ENCODE measurements at places on chromosomes 4 and X.

- H3K36me3 ChIP-seq: no peaks in the 10 kb centered on the region
- H3K4me3 ChIP-seq: no peak overlapping the region
- H3K27ac ChIP-seq: peak overlapping the region; percentile 36
- peaks cover 4% of the 10 kb centered on the region for H3K4me1 ChIP-seq
- no peak for DNase-seq
Measured at GRCh38 chr4:157655096-157655809, 434.7 kb downstream of the GRIA2 start.

DNA sequence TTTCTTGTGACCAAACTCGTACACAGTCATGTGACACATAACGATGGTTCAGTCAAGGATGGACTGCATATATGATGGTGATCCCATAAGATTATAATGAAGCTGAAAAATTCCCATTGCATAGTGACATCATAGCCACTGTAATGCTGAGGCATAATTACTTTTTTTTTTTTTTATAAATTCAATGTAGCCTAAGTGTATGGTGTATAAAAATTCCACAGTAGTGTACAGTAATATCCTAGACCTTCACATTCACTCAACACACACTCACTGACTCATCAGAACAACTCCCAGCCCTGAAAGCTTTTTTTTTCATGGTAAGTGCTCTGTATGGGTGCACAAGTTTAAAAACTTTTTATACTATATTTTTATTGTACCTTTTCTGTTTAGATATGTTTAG is 105.0 kb downstream of the AREG start:
- H3K27ac ChIP-seq: no peak overlapping the region
- DNase-seq: no peak
- H3K27me3 ChIP-seq: no peaks in the 10 kb centered on the region
- no peaks in the 10 kb centered on the region for H3K36me3 ChIP-seq

GRCh38 chr4:139515531-139515958 is 40.5 kb downstream of the SETD7 start:
- H3K27ac ChIP-seq: no peak overlapping the region
- H3K4me3 ChIP-seq: no peak overlapping the region
- H3K4me1 ChIP-seq: no peaks in the 10 kb centered on the region
- DNase-seq: no peak
- peaks cover 13% of the 10 kb centered on the region for H3K36me3 ChIP-seq

DNA sequence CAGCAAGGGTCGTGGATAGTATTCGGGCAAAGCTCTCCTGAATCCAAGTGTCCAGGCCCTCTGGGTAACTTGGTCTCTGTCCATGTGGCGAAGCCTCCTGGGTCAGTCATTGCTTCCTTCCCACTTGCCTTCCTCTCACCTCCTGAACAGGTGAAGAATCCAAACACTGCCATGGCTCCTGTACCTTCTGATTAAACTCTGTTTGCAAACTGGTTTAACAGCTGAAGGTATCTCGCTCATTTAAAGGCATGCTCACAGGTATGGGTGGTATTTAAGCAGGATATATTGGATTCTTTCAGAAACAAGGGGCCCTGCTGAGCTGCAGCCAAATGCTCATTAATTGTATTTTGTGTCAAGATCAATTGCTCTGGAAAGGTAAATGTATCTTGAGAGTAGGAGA is 28.2 kb downstream of the FHDC1 start:
- no peaks in the 10 kb centered on the region for H3K4me1 ChIP-seq
- no peaks in the 10 kb centered on the region for H3K36me3 ChIP-seq
- H3K27ac ChIP-seq: no peak overlapping the region
- no peak for DNase-seq
- no peaks in the 10 kb centered on the region for H3K27me3 ChIP-seq

DNA sequence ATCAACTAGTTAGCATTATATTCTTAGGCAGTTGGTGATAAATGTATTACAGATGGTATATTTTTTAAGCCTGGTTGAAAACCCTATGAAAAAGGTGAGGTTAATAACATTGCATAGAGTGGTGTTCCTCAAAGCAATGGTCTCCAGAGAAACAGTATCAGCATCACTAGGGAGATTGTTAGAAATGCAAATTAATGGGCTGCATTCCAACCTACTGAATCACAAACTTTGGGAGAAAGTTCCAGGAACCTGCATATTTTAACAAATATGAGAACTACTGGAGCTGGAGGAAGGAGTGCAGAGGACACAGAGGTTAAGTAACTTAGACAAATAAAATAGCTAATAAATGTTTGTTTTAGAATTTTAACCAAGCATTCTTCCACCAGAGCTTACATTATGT is 166.9 kb upstream of the PCDH10 start:
- no peaks in the 10 kb centered on the region for H3K36me3 ChIP-seq
- no peak for DNase-seq
- no peaks in the 10 kb centered on the region for H3K4me1 ChIP-seq
- no peak overlapping the region for H3K27ac ChIP-seq

DNA sequence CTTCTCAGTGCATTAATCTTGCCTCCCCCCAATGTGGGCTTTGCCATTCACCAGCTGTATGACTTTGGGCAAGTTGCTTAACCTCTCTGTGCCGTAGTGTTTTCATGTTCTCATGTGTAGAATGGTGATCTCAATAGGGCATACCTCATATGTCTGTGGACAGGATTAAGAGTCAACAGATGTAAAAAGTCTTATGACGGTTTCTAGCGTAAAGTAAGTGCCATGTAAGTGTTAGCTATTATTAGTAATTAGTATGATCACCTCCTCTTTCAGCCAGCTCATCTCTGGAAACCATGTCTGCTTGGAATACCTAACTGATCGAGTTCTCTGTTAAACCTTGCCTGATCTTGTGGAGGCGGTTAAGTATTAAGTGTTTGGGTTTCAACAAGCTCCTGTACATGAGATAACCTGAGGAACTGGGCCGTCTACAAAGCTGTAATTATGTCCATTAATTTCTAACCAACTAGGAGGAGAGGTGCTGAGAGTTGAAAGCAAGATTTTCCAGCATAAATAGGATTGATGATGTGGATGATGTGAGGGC is 66.3 kb downstream of the TSC22D3 start:
- H3K4me1 ChIP-seq: peaks cover 1% of the 10 kb centered on the region
- H3K27ac ChIP-seq: no peak overlapping the region
- H3K4me3 ChIP-seq: no peak overlapping the region
- no peak for DNase-seq

DNA sequence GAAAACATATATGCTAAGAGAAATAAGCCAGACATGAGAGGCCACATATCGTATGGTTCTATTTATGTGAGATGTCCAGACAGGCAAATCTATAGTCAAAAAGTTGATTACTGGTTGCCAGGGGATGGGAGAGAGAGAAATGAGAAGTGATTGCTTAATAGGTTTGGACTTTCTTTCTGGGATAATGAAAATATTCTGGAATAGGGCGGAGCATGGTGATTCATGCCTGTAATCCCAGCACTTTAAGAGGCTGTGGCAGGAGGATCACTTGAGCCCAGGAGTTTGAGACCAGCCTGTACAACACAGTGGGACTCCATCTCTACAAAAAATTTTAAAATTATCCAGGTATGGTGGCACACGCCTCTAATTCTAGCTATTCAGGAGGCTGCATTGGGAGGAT is 22.4 kb downstream of the RBM47 start:
- no peak overlapping the region for H3K4me3 ChIP-seq
- no peak overlapping the region for H3K27ac ChIP-seq
- H3K4me1 ChIP-seq: no peaks in the 10 kb centered on the region
- H3K36me3 ChIP-seq: no peaks in the 10 kb centered on the region
- no peaks in the 10 kb centered on the region for H3K27me3 ChIP-seq

DNA sequence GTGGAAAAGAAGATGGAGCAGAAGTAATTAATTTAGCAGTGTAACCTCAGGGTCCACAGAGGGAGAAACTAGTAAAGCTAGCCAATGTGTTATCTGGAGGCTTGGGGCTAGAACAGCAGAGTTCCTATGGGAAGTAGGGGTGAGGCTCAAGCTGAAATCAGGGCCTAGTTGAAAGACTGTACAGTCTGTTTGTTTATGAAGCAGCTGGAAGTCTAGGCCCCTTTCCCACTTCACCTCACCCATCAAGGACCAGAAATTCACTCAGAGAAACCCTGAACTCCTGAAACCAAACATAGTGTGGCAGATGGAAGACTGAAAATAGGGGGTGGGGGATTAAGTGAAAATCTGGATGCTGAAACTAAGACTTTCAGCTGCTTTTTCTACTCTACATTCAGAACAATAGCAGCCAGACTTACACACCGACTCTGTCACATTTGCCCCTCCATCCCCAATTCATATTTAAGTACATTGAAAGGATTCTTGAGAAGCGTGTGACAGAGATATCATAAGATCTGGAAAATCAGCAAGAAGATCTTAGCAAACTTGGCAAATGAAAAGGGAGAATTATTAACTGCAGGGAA is 32.6 kb upstream of the FAM241A start:
- no peak overlapping the region for H3K27ac ChIP-seq
- H3K4me3 ChIP-seq: no peak overlapping the region
- no peaks in the 10 kb centered on the region for H3K4me1 ChIP-seq
- no peaks in the 10 kb centered on the region for H3K36me3 ChIP-seq

DNA sequence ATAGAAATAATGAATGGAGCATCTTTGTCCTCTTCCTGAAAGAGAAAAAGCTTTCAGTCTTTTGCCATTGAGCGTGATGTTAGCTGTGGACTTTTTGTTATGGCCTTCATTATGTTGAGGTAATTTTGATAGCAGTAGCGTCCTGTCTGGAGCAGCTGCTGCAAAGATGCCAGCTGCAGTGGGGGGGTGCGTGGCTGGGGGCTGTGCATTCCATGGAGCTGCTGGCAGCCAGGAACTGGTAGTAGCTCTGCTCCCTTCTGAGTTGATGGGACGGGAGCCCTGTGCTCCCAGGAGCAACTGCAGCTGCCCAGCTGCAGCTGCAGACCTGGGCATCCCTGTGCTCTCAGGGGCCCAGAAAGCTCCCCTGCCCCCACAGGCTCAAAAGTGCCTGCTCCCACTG is 50.4 kb downstream of the CCDC160 start:
- H3K27me3 ChIP-seq: no peaks in the 10 kb centered on the region
- DNase-seq: no peak
- no peaks in the 10 kb centered on the region for H3K4me1 ChIP-seq
- H3K4me3 ChIP-seq: no peak overlapping the region
- no peaks in the 10 kb centered on the region for H3K36me3 ChIP-seq

DNA sequence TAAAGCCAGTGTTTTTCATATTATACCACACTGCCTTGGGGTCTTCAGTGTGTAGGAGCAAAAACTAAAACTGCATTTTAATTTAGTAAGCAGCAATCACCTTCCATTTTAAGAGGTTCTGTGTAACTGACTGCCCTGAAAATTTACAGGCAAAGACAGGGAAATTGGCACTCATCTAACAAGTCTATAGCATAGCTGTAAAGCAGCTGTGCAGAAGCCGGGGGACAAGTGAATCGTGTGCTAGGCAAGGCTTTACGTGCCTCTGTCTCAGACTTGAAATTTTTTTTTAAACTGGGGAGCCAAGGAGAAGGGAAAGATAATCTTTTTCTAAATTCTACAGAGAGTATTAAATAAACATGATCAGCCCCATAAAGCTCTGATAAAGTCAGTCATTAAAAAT is 39.7 kb downstream of the TSPAN5 start:
- no peak for DNase-seq
- no peaks in the 10 kb centered on the region for H3K4me1 ChIP-seq

GRCh38 chr4:69749771-69750170 is 10.6 kb downstream of the SULT1B1 start:
- H3K27ac ChIP-seq: no peak overlapping the region
- no peaks in the 10 kb centered on the region for H3K36me3 ChIP-seq
- H3K4me3 ChIP-seq: no peak overlapping the region
- H3K4me1 ChIP-seq: no peaks in the 10 kb centered on the region
- H3K27me3 ChIP-seq: no peaks in the 10 kb centered on the region

DNA sequence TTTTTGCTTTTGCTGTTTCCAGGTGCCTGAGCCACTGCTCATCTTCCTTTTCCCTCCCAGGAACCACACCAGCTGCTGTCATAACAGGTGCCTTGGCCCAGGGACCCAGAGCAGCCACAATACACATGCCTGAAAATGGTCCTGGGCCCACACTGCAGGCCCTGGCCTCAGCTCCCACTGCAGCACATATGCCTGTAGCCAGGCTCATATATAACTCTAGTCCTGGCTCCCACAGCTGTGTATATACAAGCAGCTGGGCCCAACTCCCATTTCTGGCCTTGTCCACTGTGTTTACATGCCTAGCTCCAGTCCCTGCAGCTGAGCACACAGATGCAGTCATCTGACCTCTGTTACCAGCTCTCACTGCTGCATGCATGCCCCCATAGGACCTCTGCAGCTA is 930.5 kb downstream of the ADGRL3 start:
- DNase-seq: no peak
- H3K4me1 ChIP-seq: no peaks in the 10 kb centered on the region
- H3K4me3 ChIP-seq: no peak overlapping the region
- H3K27ac ChIP-seq: no peak overlapping the region
- no peaks in the 10 kb centered on the region for H3K27me3 ChIP-seq
- no peaks in the 10 kb centered on the region for H3K36me3 ChIP-seq

DNA sequence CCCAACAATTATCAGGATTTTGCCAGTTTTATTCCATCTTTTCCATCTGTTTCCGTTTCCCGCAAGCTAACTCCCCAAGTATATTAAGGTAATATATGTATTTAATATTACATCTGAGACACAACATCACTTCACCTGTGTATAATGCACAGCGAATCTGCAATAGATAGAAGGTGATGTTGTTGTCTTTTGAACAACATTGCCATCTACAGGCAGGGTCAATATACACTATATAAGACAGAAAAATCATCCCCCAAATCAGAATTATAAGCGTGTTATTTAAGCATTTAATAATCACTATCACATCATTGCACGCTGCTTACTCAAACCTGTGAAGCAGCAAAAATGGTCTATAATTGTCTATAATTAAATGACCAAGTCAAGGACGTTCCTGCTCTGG is 1115.5 kb downstream of the NLGN4X start:
- H3K27ac ChIP-seq: no peak overlapping the region
- no peaks in the 10 kb centered on the region for H3K4me1 ChIP-seq

- no peak overlapping the region for H3K4me3 ChIP-seq
- H3K27ac ChIP-seq: no peak overlapping the region
- H3K4me1 ChIP-seq: no peaks in the 10 kb centered on the region
- H3K36me3 ChIP-seq: no peaks in the 10 kb centered on the region
- DNase-seq: no peak
Measured at GRCh38 chr4:86497980-86498862, 95.9 kb upstream of the PTPN13 start.

DNA sequence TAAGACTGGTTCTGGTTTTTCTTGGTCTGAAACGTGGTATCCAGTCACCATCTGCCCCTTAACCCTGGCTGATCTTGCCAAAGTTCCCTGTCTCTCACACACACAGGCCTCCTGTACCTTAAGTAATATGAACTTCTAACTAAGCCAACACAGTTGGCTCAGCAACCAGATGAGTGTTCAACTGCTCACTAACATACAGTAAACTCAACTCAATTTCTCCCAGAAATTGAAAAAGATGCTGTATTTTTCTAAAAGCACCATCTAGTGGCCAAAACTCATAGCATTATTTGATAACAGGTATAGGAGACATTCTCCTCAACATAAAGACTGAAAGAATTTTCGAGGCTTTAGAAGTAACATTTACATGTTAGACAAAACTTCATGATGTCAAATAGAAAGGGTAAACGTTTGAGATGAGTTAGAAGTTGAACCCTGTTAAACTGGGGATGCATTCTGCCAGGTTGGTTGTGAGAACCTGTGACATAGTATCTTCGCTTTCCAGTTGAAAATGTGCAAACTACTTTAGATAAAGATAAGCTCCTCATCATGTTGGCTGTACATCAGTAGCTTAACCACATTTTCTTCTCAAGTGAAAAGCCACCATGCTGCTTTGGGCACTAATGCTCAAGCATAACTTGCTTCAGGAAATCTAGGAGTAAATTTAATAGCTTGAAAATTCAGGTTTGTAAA is 31.2 kb downstream of the CCNI start:
- no peaks in the 10 kb centered on the region for H3K36me3 ChIP-seq
- H3K4me1 ChIP-seq: peaks cover 4% of the 10 kb centered on the region
- peak overlapping the region; percentile 28 for H3K27ac ChIP-seq
- no peak overlapping the region for H3K4me3 ChIP-seq

All from aorta (tissue), 5 donors.